Upper lobe of right lung (tissue), 1 donor: ENCODE measurements at places on chromosomes 12 and 14. TPM values are rescaled to one million over a fixed set of nuclear protein-coding genes. Genes with fewer than 3 reads are reported as not detected.

DNA sequence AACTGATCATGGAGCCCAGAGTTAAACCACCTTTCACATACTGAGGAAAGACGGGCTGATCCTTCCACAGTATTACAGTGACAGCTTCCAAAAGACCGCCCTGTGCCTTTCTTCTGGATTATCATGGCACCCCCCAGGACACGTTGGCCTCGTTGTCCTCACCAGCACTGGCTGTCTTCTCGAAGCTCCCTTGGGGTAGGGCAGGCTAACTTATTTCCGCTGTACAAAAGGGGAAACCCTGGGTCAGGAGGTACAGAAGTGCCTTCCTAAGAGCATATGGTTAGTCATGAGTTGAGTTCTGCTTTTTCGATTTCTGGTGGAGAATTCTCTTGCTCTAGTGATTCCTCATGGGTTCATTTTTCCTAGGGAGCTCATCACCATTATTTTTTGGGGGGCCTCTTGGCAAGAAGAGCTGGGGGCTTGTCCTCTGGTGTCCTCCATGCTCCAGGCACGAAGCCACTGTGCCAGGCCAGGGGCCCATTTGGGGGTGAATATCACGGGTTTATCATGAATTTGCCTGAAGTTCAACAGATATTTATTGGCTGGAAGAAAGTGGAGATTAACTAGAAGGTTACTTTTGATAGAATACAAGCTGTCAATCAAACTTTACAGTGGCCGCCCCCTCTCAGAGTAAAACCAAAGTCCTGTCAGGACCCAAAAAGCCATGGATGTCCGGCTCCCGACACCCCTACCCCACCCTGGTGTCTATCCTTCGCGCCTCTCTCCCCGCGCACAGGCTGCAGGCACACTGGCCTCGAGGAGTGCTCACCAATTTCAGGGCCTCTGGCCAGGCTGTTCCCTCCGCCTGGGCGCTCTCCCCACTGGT is 8.8 kb upstream of the TRAF3 start:
- no peak for DNase-seq

DNA sequence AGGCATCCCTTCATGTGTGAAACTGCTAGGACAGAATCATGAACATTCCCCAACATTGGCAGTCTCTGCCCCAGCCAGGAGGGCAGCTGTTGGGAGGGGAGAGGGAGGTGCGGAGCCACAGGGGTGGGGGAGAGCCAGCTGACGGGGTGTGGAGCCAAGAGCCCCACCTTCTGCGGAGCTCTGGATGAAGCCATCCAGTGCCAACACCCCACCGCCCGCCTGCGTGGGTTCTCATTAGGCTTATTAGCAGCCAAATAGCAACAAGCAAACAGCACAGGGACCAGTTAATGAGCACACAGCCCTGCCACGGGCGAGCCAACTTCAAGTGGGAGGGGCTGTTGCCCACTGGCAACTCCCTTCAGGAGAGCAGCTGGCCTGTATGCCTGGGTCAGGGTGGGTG is 12.1 kb downstream of the LTBP2 start:
- DNase-seq: no peak

DNA sequence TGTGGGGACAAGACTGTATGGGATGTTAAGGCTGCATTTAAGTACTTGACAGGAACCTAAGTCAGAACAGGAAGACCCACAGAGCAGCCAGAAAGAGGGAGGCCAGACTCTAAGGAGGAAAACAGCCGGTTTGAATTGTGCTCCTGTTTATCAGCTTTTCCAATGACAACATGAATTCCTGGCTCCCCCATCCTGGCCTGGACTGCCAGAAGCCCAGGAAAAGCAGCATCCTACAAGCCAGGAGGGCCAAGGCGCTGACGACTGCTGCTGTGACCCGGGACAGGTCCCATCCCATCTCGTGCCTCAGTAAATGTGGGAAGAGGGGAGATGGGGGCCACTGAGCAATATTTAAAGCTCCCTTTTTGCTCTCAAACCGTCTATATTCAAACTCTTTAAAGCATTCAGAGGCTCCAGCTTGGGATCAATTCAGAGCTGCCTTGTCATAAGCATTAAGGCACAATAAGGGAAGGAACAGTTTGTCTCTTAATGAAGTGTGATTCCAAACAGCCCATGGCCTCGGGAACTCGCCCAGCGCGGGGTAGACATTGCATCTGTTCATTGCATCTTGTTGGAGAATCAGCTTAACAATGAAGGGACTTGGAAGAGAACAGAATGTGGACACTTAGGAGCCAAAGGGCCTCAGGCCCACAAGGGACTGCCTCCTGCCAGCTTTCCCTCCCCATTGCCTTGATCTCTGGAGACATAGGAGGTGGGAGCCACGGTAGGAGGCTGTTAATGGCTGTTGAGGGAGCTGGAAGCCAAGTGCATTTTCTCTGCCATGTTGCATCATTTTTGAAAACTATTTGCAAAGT is 49.6 kb downstream of the CMKLR1 start:
- no peak for DNase-seq

DNA sequence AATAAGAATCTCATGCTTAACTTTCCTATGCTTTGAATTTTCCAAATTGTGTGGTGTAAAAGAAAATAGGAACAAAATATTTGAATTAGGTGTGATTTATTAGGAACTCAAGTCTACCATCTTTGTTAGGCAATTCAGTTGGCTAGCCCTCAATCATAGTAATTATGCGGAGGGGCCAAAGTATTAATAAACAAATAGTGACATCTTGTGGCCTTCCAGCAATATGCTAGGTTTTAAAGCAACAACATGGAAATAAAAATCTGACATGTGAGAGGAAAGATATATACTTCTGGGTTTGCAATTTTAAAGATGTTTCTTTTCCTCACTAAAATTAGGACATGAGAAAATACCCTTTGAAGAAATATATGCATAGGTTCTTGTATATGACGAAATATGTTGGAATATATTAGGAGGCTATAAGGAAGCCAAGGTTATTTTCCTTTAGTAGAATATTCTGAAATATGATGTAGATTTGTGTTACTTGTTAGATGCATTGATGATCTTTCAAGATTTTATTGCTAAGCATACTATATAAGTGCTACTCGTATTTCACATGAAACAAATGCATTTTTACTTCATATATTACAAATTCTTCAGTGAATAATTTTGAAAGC is 200.4 kb downstream of the PTPRO start:
- no peak for DNase-seq

DNA sequence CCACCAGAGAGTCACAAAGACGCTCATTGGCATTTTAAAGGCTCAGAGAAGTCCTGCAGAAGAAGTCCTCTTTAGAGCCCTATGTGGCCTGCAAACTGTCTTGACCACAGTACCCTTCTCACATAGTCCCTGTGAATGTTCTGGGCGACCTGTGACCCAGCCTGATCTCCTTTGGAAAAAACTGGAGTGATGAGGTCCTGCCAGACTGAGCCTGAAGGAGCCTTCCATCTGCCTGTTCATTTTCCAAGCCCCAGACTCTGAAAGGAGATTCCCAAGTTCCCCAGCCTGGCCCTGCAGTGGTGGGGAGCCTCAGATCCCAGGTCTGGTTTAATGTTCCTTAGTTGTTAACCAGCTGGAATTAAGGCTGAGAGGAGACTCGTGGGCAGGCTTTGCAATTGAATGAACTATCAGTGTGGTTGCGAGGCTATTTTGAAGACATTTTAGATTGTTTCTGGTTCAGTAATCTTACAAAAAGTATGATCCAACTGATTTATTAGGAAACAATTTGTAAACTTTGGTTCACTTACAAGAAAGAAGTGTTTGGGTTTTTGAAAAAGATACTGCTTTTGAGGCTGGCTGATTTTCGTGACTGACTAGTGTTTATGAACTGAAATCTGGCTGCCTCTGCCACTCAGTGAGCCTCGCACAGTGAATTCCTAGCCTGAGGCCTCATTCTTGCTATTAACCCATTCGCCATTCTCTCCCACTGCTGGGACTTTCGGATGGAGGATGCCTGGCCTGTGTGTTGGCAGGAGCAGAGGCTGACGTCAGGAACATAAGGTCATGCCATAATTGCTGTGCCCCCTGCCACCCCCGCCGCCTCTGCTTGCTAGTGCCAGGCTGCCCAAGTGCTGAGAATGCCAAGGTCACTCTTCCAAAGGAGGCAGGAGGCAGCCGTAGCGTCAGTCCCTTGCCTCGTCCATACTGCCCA is 249.0 kb downstream of the CACNA1C start:
- DNase-seq: no peak

GRCh38 chr14:77265561-77266335 is 5.3 kb downstream of the NGB start:
- no peak for DNase-seq

Gene WNT5B
- 2.3 TPM for total RNA-seq

Gene CNIH1
- 94.0 TPM for total RNA-seq

Gene ZBTB25
- 13.1 TPM for total RNA-seq

Gene PTGDR
- total RNA-seq: 1.6 TPM

Gene SERPINA3
- 36.4 TPM for total RNA-seq

Gene GPR84
- 0.96 TPM for total RNA-seq
